SHP77 treated with DMSO at 0.1 percent for 48 hours (cell line): ENCODE measurements at places on chromosomes 4 and X.

- DNase-seq = no peak
These were observed 69.0 kb upstream of the SRD5A3 start for GRCh38 chr4:55277011-55277410.

- DNase-seq = peak; percentile 8
These were observed 402.4 kb upstream of the NDST4 start for GRCh38 chr4:115515772-115516171.

DNA sequence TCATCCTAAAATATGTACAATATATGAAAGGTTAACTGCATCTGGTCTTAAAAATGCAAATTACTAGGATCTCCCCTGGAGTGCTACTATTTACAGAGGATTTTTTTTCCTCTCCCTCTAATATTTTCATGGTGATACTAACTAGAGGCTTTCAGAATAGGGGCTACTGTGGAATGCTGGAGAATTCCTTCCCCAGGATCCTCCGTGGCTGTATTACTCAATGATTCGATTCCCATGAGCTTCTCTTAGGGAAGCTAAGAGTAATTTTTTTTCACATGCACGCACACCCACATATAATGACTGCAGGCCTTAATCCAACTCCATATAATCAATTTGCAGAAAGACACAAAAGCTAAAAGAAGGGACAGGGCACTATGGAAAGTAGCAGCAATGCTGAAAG lies 184.7 kb downstream of the ARHGAP6 start:
- DNase-seq = no peak

DNA sequence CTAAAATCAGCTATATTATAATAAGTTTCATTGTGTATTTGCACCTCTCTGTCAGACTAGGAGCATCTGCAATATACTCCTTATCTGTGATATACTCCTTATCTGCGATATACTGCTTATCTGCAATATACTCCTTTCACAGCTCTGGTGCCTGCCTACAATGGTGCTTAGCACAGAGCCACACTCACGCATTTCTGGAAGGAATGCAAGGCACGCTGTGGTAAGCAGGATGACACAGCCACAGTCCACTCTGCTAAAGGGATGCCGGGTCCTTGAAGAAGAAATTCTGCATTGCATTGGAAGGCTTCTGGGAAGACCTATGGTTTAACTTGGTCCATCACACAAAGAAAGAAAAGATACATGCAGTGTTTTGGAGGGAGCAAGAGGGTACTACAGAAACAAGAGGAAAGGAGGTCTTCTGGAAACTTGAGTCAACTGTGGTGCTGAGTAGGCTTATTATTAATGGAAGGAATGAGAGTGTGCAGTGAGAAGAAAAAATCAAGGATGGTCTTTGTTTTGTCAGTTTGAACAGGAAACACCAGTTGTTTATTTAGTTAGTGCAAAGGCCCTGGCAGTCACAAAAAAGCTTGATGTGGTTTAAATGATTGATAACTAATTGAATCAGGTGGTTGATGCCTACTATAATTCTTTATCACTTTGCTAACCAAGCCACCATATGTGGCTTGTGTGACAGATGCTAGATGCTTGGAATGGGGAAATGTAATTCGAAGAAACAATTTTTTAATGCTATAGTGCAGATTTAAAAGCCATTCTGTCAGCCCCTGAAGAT lies 342.3 kb downstream of the GRXCR1 start:
- DNase-seq = no peak

GRCh38 chrX:153628129-153628528 lies 18.9 kb upstream of the DUSP9 start:
- DNase-seq = no peak

- peak; percentile 66 for DNase-seq
These were observed 313.6 kb upstream of the DDX53 start for GRCh38 chrX:22686138-22686541.

DNA sequence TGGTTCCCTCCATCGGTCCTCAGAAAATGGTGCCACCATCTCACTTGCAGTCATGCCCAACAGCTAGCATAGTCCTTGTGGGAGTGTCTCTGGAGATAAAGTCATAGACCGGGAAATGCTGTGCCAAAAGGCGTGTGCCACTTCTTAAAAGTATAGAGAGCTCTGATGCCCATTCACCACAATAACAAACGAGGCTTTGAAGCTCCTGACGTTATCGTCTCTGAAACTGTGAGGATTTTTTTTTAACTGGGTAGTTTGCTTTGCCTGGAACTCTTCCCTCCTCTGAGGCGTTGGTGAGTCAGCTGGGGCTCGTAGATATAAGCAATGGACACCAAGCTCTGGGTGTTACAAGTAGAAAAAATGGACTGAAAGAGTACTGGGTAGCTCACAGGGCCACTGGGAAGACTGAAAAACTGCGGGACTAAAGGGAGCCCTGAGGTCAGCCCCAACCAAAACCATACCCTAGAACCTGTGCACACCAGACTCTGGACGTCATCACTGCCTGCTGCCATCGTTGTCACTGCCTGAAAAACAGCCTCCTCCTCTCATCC lies 89.4 kb upstream of the TRIM2 start:
- DNase-seq = no peak

DNA sequence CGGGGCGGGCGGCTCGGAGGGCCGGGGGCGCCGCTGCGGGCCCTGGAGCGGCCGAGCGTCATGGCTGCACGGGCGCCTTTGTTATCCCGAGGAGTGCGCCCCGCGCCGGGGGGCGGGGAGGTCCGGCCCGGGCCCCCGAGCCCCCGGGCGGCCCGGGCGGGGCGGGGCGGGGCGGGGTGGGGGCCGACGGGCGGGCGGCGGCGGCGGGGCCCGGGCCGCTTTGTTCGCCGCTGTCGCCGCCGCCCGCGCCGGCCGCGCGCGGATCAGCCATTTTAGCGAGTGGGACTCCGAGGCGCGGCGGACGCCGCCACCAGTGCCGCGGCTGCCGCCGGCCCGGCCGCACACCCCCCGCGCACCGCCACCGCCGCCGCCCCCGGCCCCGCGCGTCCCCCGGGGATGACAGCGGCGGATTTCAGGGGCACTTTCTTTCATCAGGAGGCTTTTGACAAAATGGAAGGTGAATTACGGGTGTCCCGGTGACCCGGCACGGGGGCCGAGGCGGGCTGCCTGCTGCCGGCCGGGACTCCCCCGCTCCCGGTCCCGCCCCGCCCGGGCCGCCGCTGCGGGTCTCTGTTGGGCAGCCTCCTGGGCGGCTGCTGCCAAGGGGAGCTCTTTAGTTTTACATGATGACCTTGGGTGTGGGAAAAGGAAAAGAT lies 1.2 kb downstream of the HMGB3 start:
- no peak for DNase-seq

DNA sequence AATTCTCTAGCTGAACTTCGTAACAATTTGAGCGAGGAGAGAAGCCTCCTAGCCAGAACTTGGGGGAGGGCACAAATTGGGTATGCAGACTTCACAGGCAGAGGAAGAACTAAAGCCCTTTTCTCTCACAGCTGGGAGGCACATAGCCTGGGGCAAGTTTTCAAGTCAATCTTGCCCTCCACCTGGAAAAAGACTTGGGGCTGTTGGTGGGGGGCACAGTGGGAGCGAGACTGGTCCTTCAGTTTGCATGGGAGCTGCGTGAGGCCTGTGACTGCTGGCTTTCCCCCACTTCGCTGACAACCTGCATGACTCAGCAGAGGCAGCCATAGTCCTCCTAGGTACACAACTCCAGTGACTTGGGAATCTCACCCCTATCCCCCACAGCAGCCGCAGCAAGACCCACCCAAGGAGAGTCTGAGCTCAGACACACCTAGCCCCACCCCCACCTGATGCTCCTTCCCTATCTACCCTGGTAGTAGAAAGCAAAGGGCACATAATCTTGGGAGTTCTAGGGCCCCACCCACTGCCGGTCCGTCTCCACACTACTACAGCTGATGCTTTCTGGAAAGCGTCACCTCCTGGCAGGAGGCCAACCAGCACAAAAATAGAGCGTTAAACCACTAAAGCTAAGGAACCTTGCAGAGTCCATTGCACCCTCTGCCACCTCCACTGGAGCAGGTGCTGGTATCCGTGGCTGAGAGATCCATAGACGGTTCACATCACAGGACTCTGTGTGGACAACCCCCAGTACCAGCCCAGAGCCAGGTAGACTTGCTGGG lies 160.8 kb downstream of the CBLL2 start:
- no peak for DNase-seq
